ENCODE measurements at places on chromosomes 11 and 22.

- no peak for DNase-seq
Measured at GRCh38 chr11:73466643-73467042, 90.4 kb downstream of the RELT start.

- DNase-seq, result no peak
Measured at GRCh38 chr11:7538031-7538430, 24.2 kb downstream of the PPFIBP2 start.

DNA sequence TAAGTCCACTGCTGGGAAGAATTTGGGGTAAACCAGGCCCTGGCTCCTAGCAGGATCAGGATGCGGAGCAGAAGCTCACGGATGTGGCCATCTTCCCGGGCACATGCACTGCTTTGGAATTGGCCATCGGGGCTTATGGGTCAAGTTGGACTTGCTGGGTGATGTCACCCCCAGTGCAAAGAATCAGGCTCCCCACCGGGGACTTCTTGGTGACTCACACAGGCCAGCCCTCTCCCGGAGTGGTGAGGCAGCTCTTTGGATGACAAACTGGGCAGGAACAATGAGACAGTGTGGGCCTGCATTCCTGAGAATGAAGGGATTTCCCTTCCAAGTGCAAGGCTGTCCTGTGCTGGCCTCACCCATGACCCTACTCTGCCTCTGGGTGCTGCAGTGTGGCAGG lies 128.8 kb upstream of the ANO1 start:
- no peak for DNase-seq

DNA sequence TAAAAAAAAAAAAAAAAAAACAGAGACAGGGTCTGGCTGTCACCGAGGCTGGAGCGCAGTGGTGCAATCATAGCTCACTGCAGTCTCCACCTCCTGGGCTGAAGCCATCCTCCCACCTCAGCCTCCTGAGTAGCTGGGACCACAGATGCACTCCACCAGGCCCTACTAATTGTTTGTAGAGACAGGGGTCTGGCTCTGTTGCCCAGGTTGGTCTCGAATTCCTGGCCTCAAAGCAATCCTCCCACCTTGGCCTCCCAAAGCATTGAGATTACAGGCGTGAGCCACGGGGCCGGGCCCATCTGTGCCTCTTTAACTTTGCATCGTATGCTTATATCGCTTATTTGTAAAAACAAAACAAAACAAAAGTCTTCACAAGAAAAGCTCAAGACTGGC lies 3.1 kb downstream of the CPT1A start:
- DNase-seq, result no peak

- DNase-seq, result no peak
Measured at GRCh38 chr11:118415062-118415738, 13.8 kb downstream of the ATP5MG start.

Data from osteocyte (in vitro differentiated cells).